ENCODE measurements at places on chromosomes 4 and X.

GRCh38 chr4:92254767-92255442 lies 48.9 kb upstream of the GRID2 start:
- no peak for DNase-seq

GRCh38 chr4:176001151-176002006 lies 64.3 kb upstream of the WDR17 start:
- DNase-seq: peak; percentile 68

GRCh38 chrX:82218361-82218760 lies 1016.5 kb downstream of the SH3BGRL start:
- no peak for DNase-seq

DNA sequence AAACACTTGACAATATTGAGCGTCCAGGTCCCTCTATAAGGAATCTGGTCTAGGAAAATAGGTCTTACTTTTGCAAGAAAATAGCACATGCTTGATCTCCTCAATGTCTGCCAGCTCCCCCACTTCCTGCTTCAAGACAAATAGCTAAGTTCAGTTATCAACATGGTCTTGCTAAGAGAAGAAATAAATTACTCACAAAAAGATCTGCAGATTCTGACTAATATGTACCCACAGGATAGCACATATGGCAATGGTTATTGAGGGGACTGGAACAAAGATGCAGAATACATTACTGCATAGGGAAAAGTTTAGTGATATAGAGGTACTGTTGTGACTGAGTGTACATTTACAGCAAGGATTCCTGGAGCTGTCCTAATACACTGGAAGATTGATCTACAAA lies 457.5 kb upstream of the GRID2 start:
- DNase-seq: no peak

- no peak for DNase-seq
Measured at GRCh38 chr4:48727666-48728459, 52.2 kb downstream of the FRYL start.

- DNase-seq: no peak
Measured at GRCh38 chr4:169099771-169100180, 89.7 kb upstream of the CBR4 start.
